Activated CD8-positive, alpha-beta memory T cell treated with anti-CD3 and anti-CD28 coated beads for 48 hours (primary cell): ENCODE measurements at places on chromosomes 12 and 14.

DNA sequence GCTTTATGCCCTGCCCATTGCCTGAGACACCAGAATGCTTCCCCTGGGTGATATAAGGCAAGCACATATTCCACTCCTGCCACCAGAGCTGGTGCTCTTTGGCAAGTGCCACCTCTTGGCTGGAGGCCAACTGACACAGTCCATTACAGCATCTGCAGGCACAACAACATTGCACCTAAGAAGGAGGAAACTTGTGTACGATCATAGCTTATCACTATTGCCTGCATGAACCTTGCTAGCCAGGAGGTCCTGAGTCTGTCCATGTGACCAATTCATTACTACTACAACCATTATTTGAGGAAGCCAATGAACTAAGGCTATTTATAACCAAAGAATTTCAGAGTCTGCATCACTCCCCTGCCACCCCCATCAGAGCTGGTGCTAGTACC is 119.8 kb upstream of the SCAF11 start:
- no peak for DNase-seq

- no peak for DNase-seq
Measured at GRCh38 chr14:61342486-61342885, 21.1 kb downstream of the PRKCH start.

- no peak for DNase-seq
Measured at GRCh38 chr14:60648249-60648933, 886 bp downstream of the SIX1 start.

- no peak for DNase-seq
Measured at GRCh38 chr12:89081719-89082369, 270.5 kb downstream of the DUSP6 start.

GRCh38 chr12:41174602-41175001 is 13.5 kb upstream of the PDZRN4 start:
- DNase-seq: no peak

GRCh38 chr12:8860165-8860961 is 37.9 kb downstream of the A2ML1 start:
- no peak for DNase-seq
